ENCODE measurements at places on chromosomes 12 and 14.
A peak's percentile ranks its signal among the peaks of the same experiment; 100 is the strongest.

DNA sequence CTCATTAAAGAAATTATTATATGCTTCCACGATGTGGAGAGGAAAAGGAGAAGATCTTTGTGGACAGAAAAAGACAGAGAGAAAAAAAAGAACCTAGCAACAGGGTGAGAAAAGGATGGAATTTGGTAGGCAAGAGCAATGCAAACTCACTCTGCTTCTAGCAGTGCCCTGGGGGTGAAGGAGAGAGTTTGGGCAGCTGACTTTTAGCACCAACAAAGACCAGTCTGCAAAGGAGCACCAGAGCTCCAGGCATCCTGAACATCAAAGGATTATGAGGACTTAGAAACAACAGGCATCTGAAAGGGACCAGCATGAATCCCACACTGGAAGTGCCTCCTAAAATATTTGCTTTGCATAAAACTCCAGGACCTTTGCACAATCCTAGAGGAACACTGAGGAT is 32.8 kb upstream of the RERG start:
- DNase-seq, result no peak

DNA sequence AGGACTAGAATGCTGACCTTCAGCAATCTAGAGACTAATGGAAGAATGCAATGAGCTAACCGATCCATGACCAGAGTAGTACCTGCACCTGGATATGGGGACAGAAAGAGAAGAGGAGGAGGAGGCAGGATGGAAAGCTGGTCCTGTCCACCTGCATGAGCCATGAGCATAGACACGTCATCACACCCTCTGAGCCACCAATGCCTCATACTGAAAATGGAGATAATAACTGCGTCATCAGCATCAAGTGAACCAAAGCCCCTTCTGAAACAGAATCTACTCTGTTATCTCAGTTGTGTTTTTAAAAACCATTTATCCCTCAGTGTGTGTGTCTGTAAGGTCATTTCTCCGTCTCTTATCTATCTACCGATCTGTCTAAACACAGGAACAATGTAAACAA is 327.0 kb downstream of the BCL11B start:
- DNase-seq, result no peak

GRCh38 chr12:450438-450837 is 9.3 kb upstream of the B4GALNT3 start:
- DNase-seq, result no peak

DNA sequence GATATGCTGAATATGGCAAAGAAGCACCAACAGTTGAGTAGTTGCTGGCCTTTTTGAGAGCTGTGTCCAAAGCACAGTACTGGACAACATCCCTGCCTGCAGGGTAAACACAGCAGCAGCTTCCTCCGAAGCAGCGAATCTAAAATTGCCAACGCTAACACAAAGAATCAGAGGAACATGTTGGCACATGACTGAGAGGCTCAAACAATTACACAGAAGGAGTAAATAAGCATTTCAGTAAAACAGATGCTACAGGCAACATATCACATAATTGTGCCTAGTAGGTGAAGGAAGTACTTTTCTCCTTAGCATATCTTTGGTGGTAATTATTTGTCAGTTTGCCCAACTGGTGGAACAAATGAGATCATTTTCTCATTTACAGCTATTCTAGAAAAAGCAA is 52.1 kb downstream of the KICS2 start:
- no peak for DNase-seq

GRCh38 chr14:49280566-49280965 is 305.6 kb downstream of the RPS29 start:
- no peak for DNase-seq

GRCh38 chr14:95191445-95192199 is 34.3 kb upstream of the DICER1 start:
- DNase-seq, result no peak

DNA sequence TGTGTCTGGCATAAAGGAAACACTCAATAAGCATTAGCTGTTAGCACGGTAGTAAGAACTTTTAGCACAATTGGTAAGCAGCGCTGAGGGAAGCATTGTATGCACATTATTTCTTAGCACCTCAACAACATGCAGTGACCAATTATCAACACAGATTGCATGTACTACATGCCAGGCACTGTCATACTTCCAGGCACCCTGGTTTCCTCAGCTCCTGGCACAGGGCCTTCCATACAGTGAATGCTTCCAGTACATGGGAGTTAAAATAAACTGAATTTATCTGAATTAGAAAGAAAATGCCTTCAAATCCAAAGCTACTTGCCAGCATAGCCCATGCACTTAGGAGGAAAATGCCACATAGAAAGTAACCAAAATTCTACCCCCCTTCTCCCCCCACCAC is 59.4 kb downstream of the TUNAR start:
- DNase-seq, result no peak

DNA sequence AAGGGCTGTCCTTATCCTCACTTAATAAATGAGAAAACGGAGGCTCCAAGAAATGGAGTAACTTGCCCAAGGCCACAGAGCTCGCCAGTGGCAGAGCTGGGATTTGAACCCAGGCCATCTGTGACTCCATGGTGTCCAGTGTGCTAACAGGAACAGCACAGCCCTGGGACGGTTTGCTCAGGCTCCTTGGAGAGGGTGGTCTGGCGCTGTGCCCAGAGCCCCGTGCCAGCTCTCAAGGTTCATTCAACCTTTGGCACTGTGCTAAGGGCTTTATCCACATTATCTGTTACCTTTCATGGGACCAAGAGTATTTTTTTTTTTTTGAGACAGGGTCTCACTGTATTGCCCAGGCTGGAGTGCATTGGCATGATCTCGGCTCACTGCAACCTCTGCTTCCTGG is 8.1 kb downstream of the DAO start:
- no peak for DNase-seq

DNA sequence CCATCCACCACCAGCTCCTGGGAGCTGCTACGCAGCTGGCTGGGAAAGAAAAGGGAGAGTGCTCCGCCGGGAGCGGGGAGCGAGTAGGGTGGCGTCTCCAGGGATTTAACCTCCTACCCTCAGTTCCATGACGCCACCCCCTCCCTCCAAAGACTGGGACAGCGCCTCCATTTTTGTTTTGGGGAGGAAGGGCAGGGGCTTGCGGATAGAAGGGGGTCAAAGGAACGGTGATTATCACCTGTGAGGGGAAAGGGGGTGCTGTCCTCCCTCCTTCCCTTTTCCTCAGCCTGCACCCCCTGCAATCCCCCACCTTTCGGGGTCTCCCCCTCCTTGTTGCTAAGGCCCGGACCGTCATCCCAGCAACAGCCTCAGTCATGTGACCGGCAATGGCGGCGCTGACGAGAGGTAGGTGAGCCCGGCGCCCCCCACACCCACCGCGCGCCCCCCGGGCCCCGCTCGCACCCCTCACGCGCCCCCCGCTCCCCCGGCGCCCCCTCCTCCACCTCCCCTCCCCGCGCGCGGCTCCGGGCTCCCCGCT is at the start of gene DTX3:
TSS of gene DTX3 (plus strand) at position 371 of the 538 bp plus-strand sequence. CDS start 1,694 bp downstream, outside the sequence.
- peak; percentile 27 for DNase-seq

GRCh38 chr12:25796523-25797000 is 161.9 kb upstream of the RASSF8 start:
- DNase-seq, result no peak

DNA sequence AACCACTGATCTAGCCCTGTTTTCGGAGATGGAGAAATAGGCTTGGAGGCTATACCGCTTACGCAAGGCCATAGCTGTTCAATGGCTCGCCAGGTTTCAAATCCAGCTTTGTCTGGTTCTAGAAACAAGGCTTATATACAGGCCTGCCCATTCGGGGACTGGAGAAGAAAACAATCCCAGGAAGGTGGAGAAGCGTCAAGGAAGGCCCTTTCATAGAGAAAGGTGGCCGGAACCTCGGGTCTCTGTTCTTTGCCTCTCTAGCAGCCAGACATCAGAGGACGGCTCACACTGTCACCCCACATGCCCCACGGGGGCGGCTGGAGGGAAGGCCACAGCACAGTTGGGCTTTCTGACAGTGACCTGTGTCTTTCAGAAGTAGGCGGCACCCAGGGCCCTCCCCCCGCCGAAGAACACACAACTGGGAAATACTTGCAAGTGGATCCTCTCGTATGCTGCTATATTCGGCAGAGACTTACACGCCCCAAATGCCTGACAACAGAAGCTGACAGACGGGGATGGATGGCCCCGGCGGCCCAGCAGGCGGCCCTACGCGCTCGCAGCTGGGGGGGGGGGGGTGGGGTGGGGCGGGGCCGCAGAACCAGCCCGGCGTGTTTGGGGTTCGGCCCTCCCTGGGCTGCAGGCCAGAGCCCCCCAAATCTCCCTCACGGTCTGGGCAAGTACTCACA is 4.5 kb upstream of the SETD1B start:
- no peak for DNase-seq

GRCh38 chr12:92010853-92011701 is 134.6 kb downstream of the BTG1 start:
- DNase-seq, result no peak

GRCh38 chr12:31234955-31235867 is 90.7 kb downstream of the SINHCAF start:
- no peak for DNase-seq

GRCh38 chr14:80560800-80561657 is 349.7 kb upstream of the DIO2 start:
- no peak for DNase-seq

- DNase-seq, result no peak
Measured at GRCh38 chr12:104805186-104805585, 152.9 kb downstream of the SLC41A2 start.

- DNase-seq, result peak; percentile 68
Measured at GRCh38 chr12:94762259-94762942, 112.0 kb upstream of the TMCC3 start.

DNA sequence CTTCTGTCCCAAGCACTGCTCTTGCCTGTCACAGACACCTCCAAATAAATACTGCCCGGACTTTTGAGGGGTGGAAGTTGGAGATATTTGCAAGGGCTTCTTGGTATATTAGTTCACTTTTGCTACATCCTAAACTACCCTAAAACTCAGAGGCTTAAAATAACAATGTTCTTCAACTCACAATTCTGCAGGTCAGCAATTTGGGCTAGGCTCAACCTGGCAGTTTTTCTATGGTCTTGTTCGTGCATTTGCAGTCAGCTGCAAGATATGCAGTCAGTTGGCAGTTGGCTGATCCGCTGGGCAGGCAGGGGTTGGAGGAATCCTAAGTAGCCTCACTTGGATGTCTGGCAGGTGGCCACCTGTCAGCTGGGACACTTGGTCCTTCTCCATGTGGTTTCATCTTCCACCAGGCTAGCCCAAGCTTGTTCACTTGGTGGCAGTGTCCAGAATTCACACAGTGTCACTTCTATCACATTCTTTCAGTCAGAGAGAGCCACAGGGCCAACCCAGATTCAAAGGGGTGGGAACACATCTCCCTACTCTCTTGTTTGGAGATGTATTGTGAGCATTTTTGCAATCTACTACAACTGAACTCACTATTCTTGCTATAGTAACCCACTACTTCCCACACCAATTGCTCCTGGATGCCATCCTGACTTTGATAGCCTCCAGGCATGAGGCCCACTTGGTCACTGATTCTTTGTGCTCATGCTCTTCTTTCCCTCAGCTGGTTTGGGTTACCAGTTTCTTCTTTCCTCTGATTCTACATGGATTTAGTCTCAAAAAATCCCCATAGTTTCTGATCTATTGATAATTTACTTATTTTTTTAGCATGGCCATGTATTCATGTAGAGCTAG is 27.8 kb upstream of the CAPRIN2 start:
- DNase-seq, result no peak

- DNase-seq, result no peak
Measured at GRCh38 chr14:36942522-36943245, 229.7 kb downstream of the SLC25A21 start.

- no peak for DNase-seq
Measured at GRCh38 chr12:92234533-92234932, 88.9 kb upstream of the BTG1 start.

DNA sequence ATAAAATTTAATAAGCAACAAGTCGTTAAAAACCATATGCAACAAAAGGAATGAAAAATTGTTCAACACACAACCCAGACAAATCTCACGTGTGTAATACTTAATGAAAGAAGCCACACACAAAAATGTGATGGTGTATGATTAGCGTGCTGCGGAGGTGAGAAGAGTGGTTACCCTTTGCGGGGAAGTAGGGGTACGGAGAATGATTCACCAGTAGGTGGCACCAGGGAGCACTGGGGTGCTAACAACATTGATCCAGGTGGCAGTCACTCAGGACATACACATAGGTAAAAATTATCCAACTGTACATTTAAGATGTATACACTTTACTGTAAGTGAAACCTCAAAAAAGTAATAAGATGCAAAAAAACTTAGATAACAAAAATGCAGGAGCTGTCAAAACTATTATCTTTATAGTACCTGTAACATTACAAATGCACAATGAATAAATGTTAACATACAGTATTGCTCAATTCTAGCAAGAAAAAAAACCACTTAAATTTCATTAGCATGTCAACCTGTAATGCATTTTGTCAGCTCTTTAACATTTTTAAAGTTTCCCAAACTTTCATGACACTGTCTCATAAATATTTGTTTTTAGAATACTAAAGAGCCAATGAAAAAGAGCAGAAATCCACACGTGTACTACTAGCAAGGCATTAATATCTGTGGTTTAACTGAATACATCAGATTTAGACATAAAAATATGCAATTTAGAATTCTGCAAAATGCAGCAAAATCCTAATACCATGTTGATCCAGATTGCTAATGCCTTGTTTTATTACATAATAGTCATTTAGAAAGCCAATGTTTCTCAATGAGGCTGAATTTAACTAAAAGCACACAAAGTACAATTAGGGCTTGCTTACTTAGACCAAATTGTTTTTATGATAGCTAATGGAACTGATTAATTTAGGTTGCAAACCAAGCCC is 46.7 kb downstream of the TMCC3 start:
- DNase-seq, result peak; percentile 36

- no peak for DNase-seq
Measured at GRCh38 chr12:39352471-39353017, 90.4 kb downstream of the KIF21A start.

DNA sequence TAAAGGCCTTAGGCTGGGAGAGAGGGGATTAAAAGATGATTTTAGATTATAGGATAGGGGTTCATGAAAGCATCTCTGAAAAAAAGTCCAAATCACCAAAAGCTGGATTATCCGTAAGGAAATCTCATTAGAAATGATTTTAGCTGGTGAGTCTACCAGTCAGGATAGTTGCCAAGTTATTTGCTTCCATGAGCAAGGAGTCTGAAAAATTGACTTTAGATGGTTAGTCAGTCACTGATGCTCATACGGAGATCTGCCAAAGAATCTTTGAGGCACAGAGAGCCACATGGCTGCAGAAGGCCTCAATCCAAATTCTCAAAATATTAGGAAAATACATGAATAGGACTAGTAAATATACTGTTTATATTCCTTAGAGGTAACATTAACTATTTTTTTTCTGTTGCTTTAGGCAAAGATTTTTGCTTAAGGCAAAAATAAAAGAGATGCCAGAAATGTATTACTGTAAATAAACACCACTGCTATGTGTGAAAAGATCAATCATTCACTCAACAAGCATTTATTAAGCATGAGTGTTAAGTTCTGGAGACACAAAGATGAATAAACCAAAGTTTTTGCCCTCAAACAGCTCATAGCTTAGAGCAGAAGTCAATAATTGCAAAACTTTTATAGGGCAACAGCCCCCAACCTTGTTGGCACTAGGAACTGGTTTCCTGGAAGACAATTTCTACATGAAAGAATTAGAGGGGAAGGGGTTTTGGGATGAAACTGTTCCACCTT is 105.2 kb downstream of the BBS10 start:
- DNase-seq, result no peak

- no peak for DNase-seq
Measured at GRCh38 chr14:31566456-31566855, 5.3 kb downstream of the NUBPL start.
